ENCODE measurements at places on chromosomes 4 and X.

GRCh38 chr4:171007618-171008390 is 805.4 kb upstream of the GALNTL6 start:
- DNase-seq, result no peak

GRCh38 chrX:1205681-1206611 is 6.5 kb downstream of the CRLF2 start:
- DNase-seq, result no peak

GRCh38 chr4:95839891-95840290 is at the start of gene PDHA2:
Gene PDHA2 (plus strand): TSS chr4:95840093. CDS start chr4:95840151, 58 bp downstream.
- DNase-seq, result no peak

GRCh38 chr4:109908731-109909130 is 4.0 kb upstream of the EGF start:
- no peak for DNase-seq

DNA sequence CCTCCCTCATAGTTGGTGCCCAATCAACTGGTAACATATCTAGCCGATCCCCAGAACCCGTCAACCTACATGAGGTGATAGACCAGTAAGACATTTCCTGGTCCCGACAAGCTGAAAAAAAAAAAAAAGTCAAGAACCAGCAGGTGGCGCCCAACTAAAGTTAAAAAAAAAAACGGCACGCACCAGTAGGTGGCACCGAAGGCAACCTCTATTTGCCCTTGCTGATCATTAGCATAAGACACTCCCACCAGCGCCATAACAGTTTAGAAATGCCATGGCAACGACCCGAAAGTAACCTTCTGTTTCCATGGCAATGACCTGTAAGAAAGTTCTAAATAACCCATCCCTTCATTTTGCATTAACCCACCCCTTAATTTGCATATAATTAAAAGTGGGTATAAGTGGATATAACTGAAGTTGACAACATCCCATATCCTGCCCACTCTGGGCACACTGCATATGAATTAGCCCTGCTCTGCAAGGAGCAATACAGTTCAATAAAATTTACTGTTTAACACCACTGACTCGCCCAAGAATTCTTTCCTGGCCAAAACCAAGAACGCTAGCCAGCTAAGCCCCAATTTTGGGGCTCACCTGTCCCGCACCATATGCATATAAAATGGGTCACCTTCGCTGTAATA is 83.9 kb upstream of the SPANXB1 start:
- no peak for DNase-seq

GRCh38 chr4:110751183-110751582 is 128.3 kb upstream of the PITX2 start:
- DNase-seq, result no peak

DNA sequence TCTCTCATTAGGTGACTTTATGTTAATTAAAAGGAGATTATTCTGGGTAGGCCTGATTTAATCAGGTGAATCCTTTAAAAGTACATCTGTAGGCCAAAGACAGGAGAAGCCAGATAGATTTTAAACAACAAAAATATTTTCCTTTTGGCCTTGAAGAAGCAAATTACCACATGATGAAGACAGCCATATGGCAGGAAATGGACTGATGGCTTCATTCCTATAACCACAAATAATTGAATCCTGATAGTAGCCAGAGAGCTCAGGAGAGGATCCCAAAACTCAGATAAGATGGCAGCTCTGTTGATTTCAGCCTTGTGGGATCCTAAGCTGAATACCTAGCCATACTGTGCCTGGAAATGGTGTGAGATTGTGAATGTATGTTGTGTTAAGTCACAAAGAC is 66.1 kb upstream of the PRKX start:
- DNase-seq, result no peak
